ENCODE measurements at places on chromosomes 1 and 21.

DNA sequence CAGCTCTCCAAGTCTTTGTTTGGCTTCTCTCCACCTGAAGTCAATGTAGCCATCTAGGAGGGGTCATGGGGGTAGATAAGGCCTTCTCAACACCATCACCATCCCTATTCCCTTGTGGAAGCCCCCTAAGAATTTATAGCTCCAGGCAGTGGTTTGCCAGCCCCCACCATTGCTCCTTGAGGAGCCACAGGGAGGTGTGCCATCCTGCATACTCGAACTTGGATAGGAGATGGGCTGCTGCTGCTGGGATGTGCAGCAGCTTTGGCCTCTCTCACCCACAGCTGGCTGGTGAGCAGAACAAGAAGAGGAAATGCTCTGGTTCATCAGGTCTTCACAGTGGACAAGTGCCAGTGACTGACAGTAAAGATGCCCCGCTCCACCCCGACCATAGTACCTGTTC is 4.8 kb downstream of the NAXE start:
- DNase-seq, result no peak

- DNase-seq, result no peak
Measured at GRCh38 chr1:70941563-70941962, 106.1 kb downstream of the PTGER3 start.

GRCh38 chr1:210397252-210397651 is 68.5 kb downstream of the HHAT start:
- no peak for DNase-seq

DNA sequence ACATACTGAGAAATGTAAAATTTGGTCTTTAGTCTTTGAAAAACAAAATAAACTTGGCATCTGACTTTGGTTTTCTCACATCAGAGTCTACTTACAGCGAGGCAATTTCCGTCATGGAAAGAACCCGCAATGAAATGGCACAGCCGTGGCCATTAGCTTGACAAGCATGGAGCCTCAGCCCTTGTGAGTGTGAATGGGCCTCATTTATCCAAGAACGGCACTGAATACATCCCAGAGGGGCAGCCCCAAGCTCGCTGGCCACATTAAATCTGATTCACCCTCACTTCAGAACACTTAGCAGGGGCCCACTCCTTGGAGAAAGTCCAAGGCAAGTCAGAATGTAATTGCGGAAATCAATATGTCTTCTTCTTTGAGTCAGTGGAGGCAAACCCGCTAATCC is 64.8 kb downstream of the ERG start:
- DNase-seq, result no peak

DNA sequence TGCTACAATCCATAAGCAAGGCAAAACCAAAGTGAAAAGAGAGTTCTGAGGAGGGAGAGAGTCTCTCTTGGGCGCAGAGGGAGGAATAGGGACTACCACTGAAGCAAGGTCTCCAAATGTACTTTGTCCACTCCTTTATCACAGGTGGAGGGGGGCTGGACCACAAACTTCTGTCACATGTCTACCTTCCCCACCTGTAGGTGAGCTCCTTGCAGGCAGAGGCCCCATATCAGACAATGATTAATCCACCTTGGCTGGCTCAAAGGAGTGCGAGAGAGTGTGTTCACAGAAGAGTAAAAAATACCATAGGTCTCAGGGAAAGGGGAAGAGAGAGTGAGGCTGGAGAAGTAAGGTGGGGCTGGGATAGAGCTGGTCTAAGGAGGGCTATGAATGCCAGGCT is 4.5 kb downstream of the BEND5 start:
- DNase-seq, result no peak

DNA sequence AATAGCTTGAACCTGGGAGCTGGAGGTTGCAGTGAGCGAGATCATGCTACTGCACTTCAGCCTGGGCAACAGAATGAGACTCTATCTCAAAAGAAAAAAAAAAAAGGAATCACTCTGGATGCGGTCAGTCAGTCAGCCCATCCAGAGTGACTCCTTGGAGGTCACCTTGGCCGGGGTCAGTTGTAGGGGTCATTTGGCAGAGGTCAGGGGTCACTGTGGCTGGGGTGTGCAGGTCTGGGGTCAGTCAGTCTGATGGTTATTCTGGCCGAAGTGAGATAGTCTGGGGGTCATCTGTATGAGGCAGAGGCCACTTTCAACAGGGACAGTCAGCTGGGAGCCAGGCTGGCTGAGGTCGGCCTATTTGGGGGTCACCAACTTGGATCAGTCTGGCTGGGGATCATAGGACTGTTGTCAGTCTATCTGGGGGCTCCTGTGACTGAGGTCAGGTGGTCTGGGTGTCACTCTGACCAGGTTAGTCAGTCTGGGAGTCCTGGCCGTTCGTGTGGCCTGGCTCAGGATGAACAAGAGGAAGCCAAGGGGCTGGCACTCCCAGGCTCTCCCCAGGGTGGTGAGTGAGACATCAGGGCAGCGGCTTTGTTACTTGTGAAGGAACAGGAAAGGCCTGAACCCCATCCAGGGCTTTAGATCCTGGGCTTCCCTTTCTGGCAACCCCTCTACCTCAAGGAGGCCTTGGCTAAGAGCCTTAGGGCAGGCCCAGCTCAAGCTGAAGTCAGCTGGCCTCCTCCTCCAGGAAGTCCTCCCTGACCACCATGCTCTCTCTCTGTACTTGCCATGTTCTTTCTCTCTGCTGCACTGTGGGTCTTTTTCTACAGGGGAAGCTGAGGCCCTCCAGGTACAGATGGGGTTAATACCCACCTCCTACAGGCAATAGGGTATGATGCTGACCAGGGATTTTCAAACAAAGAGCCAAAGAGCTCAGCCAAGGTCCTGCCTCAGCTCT is 15.1 kb downstream of the PTPRU start:
- no peak for DNase-seq

- no peak for DNase-seq
Measured at GRCh38 chr1:163047951-163048659, 21.1 kb upstream of the RGS4 start.

GRCh38 chr21:39144191-39144590 is 39.1 kb downstream of the PSMG1 start:
- DNase-seq, result no peak

- no peak for DNase-seq
Measured at GRCh38 chr21:28761674-28762356, 230.9 kb downstream of the LTN1 start.

GRCh38 chr1:211013346-211014240 is 120.4 kb downstream of the KCNH1 start:
- DNase-seq, result no peak

DNA sequence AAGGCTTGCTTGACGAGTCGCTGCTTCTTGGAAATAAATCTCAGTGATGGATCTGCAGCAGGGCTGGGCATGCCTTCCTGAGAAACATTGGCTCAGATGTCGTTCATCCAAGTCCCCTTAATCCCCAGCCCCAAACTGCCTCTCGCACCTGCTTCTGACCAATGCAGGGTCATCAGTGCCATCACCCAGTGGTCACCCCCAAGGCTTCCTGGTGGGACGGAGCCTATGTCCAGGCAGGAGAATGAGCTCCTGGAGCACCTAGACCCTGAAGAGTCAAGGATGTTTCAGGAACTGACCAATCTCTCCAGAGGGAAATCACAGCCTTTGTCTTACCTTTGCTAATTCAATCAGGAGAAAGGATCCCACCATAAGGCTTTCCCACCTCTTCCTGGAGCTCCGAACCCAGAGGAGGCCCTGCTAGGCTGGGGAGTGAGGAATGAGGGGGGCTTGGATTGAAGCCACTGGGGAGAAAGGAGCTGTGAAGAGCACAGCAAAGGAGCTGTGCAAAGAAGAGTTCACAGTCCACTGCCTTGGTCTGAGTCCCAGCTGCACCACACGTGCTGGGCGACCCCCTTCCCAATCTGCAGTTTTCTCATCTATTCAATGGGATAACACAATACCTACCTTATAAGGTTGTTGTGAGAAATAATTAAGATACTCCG is 416.1 kb downstream of the NPHP4 start:
- no peak for DNase-seq

DNA sequence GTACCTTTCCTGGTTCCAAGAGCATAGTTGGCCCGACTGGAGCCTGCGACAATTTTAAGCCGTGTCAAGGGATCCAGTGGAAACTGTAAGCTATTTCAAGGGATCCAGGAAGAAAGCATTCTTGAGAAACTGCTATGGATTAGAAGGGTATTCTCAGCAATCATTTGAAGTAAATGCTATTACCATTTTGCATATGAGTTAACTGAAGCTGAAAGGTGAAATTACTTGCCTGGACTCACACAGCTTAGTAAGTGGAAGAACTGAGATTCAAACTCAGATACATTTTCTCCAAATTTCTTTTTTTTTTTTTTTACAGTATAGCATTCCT is 589 bp downstream of the ZNF684 start:
- DNase-seq, result no peak

DNA sequence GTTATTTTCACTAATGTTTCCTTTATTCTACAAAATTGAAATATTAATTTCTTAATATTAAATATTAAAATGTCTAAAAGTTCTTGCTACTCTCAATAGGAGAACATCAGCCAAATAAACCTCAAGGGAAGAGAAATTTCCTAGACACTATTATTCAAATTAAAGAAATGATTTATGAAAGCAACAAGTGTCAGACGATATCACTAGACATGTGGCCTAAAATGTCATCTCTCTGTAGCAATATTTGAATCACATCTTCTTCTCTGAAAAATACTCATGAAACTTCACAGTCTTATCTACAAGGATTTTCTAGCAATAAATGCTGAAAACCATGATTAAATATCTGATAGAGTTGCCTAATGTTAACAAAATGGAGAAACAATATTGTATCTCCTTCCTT is 2.5 kb upstream of the SERBP1 start:
- no peak for DNase-seq

DNA sequence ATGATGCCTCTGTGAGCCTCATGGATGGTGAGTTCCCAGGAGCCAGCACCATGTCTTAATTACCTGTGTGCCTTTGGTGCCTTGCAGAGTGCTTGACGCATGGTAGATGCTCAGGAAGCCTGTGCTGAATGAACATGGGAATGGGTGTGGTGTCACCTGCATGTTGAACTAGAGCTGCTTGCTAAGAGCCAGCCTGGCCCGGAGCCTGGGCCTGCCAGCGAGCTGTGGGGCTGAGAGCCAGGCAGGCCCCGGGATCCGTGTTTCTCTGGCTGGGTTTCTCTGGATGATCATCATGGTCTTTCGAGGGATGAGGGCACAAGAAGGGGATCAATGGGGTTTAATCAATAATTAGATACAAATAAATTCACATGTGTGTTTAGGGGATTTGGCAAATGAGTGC is 6.7 kb upstream of the TEX35 start:
- no peak for DNase-seq

GRCh38 chr21:29904359-29905282 is 35.2 kb downstream of the GRIK1 start:
- no peak for DNase-seq

DNA sequence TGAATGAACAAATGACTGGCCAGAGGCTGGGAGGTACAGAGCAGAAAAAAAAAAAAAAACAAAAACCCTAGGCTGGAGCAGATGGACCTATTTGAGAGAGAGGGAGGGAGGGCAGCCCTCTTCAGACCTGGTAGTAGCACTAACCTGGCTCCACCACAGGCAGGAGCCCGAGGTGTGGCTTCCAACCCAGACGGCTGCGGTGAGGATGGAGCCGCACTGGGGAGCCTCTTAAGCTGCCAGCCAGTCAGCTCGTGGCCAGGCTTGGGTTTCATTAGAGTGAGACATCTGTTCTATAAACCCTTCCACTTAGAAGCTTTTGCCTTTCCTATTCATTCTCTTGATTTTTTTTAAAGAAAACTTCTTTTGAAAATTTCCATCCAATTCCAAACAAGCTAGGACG is 16.8 kb downstream of the LGR6 start:
- no peak for DNase-seq

DNA sequence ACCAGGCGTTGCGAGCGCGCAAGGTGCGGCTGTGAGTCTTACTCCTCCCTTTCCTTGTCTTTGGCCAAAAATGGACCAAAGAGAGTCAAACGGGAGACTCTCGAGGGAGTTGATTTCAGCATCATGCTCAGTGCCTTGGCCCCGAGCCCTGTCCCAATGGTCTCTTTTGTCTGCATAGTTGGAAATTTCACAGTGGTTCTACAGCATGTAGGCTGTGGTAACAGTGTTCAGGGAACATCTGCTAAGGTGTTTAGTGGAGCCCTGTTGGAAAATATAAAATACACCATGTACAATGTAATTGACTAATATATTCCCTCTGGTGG is 2.7 kb downstream of the CACNA1E start:
- no peak for DNase-seq
